ENCODE measurements at places on chromosomes 13 and 19.

DNA sequence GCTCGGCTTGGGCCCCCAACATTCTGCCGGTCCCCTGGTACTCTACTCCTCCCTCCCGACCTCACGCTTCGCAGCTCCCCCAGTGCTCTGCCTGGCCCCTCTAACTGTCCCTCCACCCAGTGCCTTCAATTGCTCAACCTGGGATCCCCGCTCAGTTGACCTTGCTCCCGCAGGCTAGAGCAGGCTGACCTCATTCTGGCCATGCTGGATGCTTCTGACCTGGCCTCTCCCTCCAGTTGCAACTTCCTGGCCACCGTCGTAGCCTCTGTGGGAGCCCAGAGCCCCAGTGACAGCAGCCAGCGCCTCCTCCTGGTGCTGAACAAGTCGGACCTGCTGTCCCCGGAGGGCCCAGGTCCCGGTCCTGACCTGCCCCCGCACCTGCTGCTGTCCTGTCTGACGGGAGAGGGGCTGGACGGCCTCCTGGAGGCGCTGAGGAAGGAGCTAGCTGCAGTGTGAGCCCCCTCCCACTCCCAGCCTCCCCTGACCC is 3.6 kb downstream of the GTPBP3 start:
- DNase-seq = no peak

DNA sequence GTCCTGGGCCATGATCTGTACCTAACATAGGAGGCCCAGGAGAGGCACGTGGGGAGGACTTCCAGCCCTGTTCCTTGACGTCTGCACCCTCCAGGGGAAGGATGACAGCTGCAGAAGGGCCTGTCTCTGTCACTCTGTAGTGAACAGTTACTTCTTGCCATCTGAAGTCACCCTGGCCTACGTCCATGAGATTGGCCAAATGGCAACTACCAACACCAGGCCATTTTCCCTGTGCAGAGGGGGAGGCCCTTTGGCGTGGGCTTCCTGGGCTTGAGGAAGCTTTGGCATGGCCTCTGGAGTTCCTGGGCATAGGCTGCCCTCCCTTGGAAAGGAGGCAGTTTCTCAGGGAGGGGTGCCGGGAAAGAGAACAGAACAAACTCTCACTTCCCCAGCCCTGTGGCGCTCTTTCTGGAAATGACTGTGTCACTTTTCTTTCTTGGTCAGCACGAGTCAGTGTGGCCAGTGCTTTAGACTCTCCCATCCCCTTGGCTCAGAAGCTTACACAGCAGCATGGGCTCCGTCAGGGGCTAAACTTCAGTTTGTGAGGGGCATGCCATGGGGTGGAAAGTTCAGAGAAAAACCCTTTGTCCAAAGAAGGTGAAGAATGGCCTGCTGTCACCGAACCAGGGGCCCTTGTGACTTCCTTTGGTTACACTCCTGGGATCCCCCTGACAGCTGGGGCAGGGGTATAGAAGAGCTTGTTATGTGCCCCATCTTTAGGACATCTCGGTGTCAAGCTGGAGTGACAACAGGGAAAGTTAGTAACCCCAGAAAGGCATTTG is 5.3 kb downstream of the CARM1 start:
- DNase-seq = no peak

DNA sequence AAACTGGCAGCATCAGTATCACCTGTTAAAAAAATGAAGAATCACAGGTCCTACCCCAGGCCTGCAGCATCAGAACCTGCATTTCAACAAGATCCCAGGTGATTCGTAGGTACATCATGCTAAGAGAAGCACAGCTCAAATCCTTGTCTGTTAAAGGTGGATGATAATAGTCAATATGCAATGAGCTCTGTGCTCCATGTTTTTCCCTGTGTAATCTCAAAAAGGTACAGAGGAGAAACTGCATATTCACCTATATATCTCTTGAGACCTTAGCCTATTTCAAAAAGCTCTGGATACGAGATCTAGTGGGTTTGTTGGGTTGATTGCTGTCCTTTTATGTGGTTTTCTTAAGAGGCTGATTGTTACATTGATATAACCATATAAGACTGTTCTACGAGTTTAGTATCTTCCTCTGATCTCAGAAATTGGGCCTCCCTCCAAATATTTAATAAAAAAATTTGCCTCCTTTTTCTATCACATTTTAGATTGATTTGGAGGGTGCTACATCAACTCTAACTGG is 148.9 kb downstream of the DCT start:
- no peak for DNase-seq

GRCh38 chr19:6412447-6413091 is 12.0 kb downstream of the KHSRP start:
- DNase-seq = peak; percentile 47

- DNase-seq = peak; percentile 44
Observed at GRCh38 chr19:8046569-8047165, 5.9 kb upstream of the CCL25 start.

DNA sequence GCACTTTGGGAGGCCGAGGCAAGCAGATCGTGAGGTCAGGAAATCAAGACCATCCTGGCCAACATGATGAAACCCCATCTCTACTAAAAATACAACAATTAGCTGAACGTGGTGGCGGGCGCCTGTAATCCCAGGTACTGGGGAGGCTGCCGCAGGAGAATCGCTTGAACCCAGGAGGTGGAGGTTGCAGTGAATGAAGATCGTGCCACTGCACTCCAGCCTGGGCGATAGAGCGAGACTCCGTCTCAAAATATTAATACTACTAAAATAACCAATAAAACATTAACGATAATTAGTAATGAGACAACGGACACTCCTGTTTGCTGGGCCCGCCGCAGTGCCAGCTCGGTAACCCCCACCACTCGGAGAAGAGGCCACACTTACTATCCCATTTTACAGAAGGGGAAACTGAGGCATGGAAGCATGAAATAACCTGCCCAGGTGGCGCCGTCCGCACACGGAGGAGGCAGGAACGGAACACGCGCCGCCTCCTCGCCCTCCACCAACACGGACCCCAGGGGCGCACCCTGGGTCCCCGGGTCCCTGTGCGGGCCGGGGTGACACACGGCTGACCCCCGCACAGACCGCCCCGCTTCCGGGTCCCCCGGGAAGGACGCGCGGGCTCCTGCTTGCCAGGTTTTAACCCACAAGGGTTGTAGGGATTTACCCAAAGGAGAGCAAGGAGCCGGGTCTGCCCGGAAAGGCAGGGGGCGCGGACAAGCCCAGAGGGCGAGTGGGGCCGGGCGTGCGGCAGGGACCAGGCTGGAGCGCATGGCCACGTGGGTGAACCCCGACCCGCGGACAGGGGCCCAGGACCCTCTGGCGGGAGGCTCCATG is 1.6 kb downstream of the R3HDM4 start:
- DNase-seq = no peak

DNA sequence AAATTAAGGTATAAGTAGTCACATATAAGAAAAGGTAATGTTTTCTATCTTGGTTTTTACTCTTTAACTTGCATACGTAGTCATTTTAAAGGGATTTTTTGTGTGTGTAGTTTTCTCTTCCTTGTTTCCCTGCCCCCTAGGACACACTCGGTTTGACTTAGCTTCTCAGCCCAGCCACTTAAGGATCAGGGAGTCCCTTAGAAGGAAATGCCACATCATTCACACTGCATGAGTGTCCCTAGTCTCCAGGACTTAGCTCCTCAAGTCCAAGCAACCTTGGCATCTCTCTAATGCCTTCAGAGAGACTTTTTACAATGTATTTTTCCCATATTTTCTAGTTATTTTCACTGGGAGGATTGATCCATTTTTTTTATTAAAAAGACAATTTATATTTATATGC is 1407.7 kb downstream of the EFNB2 start:
- no peak for DNase-seq

GRCh38 chr19:50723069-50723468 is at the start of gene CLEC11A:
TSS of gene CLEC11A (plus strand) at chr19:50723364. CDS start at chr19:50723526, 162 bp downstream.
- no peak for DNase-seq

GRCh38 chr19:57825511-57825910 is 4.6 kb upstream of the ZNF587B start:
- DNase-seq = no peak

DNA sequence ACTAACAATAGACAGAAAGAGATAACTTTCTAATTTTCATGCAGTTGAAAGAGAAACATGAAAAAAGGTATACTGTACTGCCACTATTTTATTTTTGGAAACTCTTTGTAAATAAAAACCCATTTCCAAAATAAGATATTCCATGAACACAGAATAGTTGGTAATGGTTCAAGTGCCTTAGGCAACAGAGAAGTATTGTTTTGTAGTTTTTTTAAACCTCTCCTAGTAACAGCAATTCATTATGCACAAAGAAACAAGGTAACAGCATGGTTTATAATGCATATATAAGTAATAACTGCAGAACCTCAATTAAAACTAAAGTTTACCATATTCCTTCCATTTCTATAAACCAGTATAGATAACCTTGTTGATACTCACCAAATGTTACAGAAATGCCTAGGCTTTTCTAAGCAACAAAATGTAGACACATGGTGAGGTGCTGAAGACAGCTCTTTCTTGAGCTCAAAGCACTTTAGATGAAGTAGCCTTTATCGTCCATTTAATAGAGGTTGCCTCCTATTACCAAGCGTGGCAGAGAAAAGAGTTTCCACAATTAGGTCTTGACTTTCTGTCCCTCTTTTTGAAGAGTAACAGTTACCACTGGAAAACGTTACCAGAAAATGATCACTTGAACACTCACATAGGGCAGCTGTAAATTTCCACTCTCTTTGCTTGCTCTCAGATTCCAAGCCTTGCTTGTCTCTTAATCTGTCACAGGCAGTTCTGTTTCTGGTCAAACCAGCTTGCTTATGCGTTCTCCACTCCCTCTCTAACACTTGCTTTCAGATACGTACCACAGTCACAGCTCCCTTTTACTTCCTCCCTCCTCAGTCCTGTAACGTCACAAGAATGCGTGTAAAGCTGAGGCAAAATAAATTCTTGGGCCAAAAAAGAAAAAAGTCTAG is 42.9 kb downstream of the CAB39L start:
- no peak for DNase-seq

- no peak for DNase-seq
Observed at GRCh38 chr13:81138353-81138980, 797.5 kb upstream of the SPRY2 start.

DNA sequence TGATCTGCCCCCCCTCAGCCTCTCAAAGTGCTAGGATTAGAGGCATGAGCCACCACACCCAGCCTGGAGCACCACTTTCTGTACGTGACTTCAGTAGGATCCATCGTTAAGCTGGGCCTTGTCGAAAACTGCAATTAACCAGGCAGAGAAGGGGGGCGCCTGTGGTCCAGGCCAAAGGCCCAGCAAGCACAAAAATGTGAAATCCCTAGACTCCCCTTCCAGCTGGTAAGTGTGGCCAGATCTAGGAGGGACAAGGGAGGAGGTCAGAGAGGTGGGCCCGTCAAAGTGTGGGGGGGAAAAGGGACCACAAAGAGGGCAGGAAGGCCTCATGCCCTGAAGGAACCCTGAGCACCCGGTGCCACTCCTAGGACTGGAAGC is 13.8 kb downstream of the DDX39A start:
- DNase-seq = no peak

- DNase-seq = no peak
Observed at GRCh38 chr13:81762449-81762848, 1421.5 kb upstream of the SPRY2 start.

- peak; percentile 64 for DNase-seq
Observed at GRCh38 chr19:34662919-34663318, 14.0 kb downstream of the SCGB2B2 start.

GRCh38 chr19:18340190-18340989 is at the start of gene PGPEP1:
TSS of gene PGPEP1 (plus strand) at chr19:18340598. CDS start at chr19:18340682, 84 bp downstream.
- peak; percentile 51 for DNase-seq

- peak; percentile 90 for DNase-seq
Observed at GRCh38 chr19:35066691-35067563, 25.4 kb downstream of the HPN start.

- no peak for DNase-seq
Observed at GRCh38 chr19:5091684-5092480, 123.0 kb downstream of the KDM4B start.

DNA sequence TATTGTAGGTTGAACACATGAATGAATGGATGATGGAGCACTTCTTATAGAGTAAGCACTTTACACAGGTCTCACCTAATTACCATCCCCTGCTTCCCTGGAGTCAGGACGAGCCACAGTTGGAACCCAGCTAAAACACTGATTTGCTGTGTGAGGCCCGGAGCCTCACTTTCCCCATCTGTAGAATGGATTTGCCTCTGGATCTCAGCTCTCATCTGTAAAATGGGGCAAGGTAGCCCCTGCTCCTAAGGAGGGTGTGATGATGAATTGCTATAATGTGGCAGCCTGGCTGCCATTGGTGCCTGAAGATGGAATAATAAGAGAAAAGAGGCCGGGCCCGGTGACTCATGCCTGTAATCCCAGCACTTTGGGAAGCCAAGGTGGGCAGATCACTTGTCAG is 1.4 kb upstream of the PTPRS start:
- DNase-seq = no peak

- peak; percentile 6 for DNase-seq
Observed at GRCh38 chr19:12364391-12365235, 870 bp downstream of the ZNF442 start.

- no peak for DNase-seq
Observed at GRCh38 chr13:21420706-21421105, 38.4 kb downstream of the ZDHHC20 start.

- no peak for DNase-seq
Observed at GRCh38 chr13:26022538-26023292, 29.1 kb downstream of the SHISA2 start.

- DNase-seq = no peak
Observed at GRCh38 chr13:24627946-24628345, 52.3 kb upstream of the ATP12A start.

- DNase-seq = no peak
Observed at GRCh38 chr13:40355126-40355724, 311.2 kb downstream of the FOXO1 start.

DNA sequence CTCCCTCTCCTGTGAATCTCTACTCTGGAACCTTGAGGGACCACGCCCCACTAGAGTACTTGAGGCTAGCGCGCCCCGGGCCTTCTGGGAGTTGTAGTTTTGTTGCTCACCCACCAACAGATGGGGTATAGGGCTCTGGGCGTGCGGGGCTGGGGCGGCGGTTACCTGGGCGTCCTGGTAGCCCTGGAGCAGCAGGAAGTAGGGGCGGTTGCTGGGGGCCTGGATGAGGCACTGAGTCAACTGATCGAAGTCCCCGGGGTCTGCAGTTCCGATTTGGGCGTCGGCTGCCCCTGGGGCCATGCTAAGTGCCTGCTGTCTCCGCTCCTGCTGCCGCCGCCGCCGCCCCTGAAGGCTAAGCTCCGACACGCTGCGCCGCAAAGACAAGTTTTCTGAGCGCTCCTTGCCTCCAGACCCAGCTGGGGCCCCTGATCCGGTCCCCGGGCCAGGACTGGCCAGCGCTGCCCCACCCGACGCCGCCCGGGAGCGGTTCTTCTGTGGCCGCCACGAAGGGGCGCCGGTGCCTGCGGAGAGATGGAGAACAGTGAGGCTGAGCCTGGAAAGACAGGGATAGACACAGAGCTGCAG is 5.3 kb downstream of the RASIP1 start:
- DNase-seq = no peak

DNA sequence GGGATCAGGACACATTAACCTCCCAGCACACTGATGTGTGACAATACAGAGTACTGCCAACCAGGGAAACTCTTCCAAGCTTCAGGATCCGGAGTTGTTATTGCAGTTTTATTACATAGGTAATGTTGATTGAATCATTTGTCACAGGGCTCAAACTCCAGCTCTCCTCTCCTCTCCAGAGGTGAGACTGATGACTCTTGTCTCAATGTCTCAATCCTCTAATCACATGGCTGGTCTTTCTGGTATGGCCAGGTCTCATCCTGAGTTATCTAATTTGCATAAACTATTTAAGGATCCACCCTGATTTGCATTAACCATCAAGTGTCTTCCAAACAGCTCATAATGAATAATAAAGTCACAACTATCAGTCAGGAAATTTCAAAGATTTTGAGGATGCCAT is 522.6 kb upstream of the PCDH9 start:
- no peak for DNase-seq

All from activated CD4-positive, alpha-beta T cell treated with anti-CD3 and anti-CD28 coated beads, Interleukin-2, amount 10 ng/mL, durations not matched to agents 7 days and 5 days (primary cell).